GDM1 (cell line): ENCODE measurements at places on chromosomes 1 and 21.

DNA sequence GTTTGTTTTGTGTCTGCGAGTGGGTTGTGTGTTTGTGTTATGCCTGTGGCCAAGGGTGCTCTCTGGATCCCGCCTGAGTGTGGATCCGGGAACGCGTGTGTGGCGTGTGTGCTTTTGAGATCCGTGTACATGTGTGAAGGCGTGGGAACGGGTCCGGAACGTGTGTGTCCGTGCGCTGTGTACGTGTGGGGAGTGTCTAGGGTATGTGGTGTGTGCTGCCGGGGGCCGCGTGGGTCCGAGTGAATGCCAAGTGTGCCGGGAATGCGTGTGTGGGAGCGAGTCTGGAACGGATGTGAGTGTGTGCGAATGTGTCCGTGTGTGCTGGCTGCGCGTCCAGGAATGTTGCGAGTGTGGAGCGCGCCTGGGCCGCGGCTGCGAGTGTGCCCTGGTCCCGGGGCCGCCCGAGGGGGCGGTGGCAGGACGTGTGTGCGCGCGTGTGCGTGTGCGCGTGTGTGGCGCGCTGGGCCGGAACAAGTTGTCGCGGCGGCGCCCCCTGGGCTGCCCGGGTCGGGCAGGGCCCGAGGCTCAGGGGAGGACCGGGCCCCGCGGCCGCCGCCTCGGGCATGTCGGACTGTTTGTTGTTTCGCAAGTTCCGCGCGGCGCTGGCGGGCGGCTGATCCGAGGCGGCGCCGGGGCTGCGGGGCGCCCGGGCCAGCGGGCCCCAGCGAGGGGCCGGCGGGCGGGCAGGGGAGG is 953 bp downstream of the PTPRU start:
- no peak for DNase-seq

DNA sequence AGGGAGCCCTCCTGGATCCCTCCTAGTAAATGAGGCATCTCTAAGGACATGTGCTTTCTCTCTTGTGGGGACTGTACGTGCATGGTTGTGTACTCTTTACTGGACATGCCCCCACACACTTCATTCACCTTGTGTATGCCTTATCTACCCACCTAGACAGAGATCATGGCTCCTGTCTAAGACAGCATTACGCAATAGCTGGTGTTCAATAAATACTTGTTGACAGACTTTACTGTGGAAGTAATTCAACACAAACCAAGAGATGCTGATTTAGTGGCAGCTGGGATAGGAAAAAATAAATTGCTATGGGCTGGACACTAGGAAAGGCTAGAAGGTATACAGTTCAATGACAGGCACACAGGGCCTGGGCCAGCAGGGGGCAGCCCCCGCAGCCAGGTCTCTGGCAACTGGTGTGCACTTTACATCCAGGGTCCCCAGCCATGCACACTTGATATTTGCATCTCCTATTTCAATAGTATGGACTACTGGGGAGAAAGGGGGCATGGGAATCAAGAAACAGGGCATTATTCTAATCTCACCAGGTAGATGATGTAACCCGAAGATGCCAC is 24.2 kb downstream of the TRABD2B start:
- no peak for DNase-seq

DNA sequence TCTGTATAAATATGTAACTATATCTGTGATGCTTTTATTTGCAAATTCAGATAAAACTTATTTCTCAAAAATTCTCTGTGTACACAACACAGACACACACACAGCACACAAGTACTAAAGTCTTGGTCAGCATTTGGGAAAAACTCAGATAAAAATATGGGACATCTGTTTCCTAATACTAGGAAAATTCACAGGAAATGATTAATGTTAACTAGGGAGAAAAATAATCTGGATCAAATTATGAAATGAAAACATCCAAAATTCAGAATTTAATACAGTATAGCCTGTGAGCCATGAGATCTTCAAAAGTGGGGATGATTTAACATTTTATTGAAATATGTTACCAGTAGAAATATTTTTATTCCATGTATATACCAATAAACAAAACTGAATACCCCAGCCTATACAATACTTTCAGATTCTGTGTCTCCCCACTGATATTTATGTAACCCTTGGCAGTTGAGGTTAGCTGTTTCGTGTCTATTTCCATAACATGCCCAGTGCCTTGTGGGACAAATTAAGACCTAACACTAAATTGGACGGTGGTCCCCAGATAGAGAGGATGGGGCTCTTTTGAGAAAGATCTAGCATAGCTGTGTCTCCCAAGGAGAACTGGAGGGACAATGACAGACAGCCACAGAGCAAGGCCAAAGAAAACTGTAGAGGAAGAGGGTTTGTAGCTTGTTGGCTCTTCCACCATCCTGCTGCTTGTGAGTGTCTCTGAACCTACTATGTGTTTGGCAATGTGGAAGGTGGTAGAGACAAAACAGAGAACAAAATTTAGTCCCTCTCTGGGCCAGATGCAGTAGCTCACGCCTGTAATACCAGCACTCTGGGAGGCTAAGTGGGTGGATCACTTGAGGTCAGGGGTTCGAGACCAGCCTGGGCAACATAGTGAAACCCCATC is 47.2 kb downstream of the GNG12 start:
- no peak for DNase-seq

DNA sequence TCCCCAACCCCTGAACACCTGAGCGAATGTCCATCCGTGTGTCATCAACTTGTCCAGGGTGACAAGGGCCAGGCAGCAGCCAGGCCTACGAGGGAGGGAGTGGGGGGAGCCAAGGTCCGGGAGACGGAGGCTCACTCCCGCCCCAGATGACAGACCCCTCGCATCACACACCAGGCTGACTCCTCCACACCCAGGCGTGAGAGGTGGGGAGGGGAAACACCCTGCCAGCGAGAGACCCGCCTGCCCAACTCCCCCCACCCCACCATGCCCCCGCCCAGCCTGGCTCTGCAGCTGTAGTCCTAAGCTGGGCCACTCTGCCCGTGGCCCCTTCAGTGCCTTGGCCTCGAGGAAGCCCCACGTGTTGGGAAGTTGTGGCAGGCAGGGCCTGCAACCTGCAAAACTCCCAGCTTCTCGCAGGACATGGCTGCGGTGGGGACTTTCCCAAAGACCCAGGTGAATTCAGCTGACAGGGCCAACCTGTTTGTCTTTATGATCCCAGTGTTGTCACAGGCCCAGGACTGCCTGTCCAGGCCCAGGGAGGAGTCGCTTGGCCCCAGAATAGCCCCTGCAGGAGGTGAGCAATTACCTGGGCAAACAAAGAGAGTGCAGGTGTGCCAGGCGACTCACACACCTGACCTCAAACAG is 62.9 kb downstream of the RIPK4 start:
- DNase-seq: no peak

DNA sequence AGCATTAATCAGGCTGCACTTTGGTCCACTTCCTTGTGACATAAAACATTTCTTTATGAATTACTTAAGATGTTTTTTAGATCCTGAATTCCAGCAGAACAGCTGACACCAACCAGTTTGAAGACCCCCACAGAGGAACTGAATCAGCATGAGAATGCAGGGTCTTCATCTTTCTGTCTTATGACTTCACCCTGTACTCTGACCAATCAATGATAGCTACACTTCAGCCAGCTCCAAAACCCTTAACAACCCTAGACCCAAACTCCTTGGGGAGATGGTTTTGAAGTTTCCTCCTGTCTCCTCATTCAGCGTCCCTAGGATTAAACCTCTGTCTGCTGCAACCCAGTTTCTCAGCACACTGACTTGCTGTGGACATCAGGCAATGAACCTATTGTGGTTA is 175.0 kb downstream of the CTH start:
- DNase-seq: no peak

- DNase-seq: peak; percentile 74
Observed at GRCh38 chr1:204296431-204296988, 63.2 kb downstream of the PLEKHA6 start.

GRCh38 chr1:3685222-3685621 is 32.9 kb downstream of the TP73 start:
- DNase-seq: no peak

DNA sequence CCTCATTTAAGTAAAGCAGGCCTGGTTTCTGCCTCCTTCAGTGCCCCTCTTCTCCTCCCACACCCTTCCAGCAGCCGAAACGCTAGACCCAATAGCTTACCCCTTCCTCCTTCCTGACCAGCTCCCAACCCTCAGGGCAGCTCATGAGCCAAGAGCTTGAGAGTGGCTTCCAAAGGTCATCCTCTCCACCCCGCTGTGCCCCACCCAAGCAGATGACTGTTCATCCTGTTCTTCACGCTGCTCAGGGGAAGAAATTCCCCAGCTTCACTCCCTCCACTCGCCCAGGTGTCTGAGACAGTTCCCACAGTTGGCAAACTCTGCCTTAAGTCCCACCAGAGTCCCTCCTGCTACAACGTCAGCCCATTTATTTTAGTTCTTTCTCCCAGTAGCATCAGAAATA is 23.4 kb downstream of the ARHGEF19 start:
- DNase-seq: no peak

DNA sequence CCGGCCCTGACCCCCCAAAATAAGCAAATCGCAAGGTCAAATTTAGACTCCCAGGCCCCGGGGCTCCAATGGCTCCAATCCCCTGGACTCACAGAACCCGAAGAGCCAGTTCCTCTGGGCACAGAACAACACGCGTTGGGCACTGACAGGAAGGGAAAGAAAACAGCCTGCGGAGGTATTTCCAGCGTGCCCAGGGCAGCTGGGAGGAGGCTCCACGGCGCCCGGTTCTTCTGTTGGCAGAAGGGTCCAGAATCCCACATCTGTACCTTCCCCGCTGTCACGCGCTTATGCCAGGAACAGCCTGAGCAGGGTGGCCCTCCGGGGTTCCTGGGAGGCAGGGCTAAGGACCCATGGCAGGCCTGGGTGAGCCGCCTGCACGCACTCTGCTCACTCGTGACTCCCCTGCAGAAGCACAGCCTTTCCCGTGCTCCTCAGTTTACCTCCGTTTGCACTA is 85.5 kb downstream of the RIPK4 start:
- no peak for DNase-seq

- no peak for DNase-seq
Observed at GRCh38 chr1:204703268-204703664, 17.7 kb upstream of the LRRN2 start.

GRCh38 chr1:29514361-29515169 is 278.2 kb downstream of the PTPRU start:
- no peak for DNase-seq

DNA sequence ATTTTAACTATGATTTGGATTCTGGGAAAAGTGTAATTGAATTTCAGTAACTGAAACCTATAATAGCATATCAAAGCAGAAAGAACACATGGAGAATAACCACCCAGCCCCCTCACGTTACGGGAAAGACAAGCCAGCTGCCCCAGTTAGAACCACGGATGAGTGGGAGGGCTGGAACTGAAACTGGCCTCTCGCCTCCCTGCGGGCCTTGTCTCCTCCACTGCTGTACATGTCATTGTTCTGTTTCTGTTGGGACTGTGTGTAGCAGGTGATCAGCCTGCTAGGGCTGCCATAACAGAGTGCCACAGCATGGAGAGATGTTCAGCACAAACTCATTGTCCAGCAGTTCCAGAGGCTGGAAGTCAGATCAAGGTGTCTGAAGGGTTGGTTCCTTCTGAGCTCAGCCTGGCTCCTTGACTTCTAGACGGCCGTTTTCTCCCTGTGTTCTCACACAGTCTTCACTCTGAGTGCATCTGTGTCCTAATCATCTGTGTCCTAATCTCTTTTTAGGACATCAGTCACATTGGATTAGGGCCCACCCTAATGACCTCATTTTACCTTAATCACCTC is 52.4 kb downstream of the MAP3K21 start:
- no peak for DNase-seq

DNA sequence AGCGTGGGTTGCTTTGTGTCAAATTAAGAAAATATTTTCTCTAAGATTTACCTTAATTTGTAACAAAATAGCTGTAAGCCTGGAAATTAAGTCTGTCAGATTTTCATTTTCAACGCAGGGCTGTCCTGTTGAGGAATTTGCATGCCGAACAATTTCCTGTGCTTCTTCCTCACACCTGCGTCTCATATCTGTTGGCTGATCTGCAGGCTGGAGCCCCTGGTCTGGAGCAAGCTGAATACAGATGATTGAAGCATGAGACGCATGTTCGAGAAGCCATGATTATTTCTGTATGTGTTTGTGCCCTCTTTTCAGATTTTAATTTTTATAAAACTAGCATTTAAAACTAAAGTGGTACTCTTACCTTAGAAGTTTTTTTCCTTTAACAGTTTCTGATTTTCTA is 9.8 kb downstream of the MIXL1 start:
- no peak for DNase-seq

DNA sequence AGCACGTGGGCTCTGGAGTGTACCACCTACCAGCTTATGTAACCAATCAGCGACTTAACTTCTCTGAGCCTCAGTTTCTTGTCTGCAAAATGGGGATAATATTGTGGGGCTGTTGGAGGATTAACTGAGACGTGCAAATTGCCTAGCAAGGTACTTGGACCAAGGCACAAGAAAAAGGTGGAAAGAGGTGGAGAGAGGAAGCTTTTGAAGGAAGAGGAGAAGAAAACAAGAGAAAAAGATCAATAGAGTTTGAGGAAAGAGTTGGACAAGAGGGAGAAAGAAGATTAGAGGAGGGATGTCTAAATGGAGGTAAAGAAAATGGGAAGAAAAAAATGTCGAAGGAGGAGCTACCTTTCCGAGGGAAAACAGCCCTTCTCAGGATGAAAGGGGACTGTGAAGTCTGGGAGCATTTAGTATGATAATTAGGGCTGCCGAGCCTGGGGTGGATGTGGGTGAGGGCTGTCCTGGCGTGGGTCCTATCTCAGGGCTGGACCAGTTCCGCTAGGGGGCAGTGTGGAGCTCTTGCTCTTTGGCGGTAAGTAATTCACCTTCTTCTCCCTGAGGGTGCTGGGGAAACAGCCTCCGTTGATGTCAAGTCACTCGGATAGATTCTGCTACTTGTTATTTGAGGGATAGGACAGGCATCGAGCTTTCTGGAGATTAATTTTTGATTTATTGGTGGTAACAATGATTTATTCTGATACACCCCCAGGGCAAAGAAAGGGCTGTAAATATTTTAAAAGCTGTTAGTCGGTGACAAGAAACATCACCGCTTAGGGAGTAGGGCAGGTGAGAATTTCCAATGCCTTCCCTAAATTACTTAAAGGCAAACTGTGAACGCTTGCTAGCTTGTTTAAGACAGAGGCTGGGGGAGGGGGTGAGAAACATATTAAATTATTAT is 79.0 kb upstream of the NFASC start:
- peak; percentile 37 for DNase-seq

- DNase-seq: no peak
Observed at GRCh38 chr1:27633298-27633610, 1.7 kb downstream of the FGR start.

GRCh38 chr1:212284332-212284743 is 872 bp upstream of the PPP2R5A start:
- no peak for DNase-seq

DNA sequence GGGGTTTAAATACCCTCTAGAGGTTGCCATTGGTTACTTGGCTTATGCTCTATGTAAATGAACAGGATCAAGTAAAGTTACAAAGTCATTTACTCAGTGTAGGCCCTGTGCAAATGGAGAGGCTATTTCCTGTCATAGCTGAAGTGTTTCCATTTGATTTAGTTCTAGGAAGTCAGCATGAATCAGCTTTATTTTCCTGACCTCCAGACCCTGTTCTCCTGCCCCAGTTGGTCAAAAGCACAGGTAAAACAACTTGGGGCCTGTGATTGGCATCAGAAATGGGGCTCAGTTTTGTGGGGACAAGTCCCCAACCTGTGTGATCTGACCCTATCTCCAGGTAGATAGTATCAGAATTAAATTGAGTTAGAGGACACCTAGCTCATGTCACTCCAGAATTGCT is 239.9 kb downstream of the HHAT start:
- DNase-seq: no peak

- DNase-seq: no peak
Observed at GRCh38 chr1:228405979-228406228, 731 bp downstream of the TRIM11 start.

- DNase-seq: no peak
Observed at GRCh38 chr1:19710825-19711611, 46.3 kb downstream of the HTR6 start.

GRCh38 chr1:107965110-107965991 is at the start of gene VAV3:
VAV3 (minus strand) TSS chr1:107965180; CDS start chr1:107964869, 311 bp downstream.
- DNase-seq: peak; percentile 81
